ENCODE measurements at places on chromosomes 5 and 9.

GRCh38 chr9:74935008-74935407 lies 17.7 kb downstream of the C9orf40 start:
- no peaks in the 10 kb centered on the region for H3K4me1 ChIP-seq
- DNase-seq, result no peak
- H3K36me3 ChIP-seq, result no peaks in the 10 kb centered on the region
- H3K27me3 ChIP-seq, result peaks cover 9% of the 10 kb centered on the region
- no peak overlapping the region for H3K27ac ChIP-seq

DNA sequence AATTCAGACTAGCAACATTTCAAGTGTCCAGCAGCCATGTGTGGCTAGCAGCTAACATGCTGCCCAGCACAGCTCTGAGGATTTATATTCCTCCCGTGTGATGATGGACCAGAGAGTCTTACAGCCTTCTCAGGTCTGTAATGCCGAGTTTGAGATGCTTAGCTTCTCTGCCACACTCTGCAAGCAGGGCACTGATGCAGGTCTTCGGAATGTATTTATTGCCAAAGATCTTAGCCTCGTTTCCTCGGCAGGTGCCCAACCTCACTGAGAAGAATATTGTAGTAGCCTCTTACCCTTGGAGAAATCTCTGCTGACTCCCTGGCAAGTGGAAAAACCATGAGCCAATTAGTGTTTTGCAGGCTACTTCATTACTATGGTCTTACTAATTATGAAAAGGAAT lies 3.7 kb upstream of the RAI14 start:
- peaks cover 3% of the 10 kb centered on the region for H3K36me3 ChIP-seq
- H3K4me3 ChIP-seq, result no peak overlapping the region
- peaks cover 13% of the 10 kb centered on the region for H3K4me1 ChIP-seq
- DNase-seq, result no peak

- no peaks in the 10 kb centered on the region for H3K36me3 ChIP-seq
- H3K4me1 ChIP-seq, result peaks cover 10% of the 10 kb centered on the region
- no peak for DNase-seq
- H3K4me3 ChIP-seq, result no peak overlapping the region
Measured at GRCh38 chr5:185095-186070, 5.9 kb upstream of the LRRC14B start.

GRCh38 chr5:29001666-29002065 lies 1963.3 kb upstream of the CDH9 start:
- no peaks in the 10 kb centered on the region for H3K4me1 ChIP-seq
- no peak overlapping the region for H3K4me3 ChIP-seq
- no peak for DNase-seq
- no peak overlapping the region for H3K27ac ChIP-seq

DNA sequence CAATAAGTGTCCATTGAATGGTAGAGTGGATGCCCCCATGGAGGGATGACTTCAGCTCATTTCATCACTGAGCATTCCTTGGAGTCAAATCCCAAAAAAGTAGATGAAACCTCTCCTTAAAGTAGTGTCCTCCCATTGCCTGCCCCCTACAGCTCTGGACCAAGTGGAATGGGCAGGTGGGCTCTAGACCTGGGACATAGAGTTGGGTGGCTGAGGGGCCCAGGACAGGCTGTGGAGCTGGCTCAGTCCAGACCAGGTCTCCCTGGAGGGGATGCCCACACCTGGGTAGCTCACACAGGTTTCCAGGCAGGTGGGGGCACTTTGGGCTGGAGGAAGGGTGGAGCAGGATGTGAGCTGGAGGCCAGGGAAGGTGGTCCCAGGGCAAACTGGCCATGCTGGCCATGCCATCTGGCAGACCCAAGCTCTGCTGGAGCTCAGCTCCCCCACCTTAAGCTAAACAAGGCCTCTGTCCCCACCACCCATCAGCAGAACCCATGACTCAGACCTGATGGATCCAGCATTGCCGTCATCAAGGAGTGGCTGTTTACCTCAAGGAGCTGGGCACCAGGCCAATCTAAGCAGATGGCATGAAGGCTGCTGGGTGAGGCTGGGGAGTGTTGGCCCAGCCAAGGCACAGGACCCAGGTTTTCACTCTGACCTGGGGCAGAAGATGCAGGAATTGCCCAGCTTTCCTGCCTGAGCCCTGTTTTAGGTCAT lies 6.2 kb upstream of the SPINK4 start:
- H3K27ac ChIP-seq, result no peak overlapping the region
- H3K27me3 ChIP-seq, result peaks cover 2% of the 10 kb centered on the region
- no peak for DNase-seq
- no peak overlapping the region for H3K4me3 ChIP-seq
- H3K4me1 ChIP-seq, result no peaks in the 10 kb centered on the region

- no peaks in the 10 kb centered on the region for H3K4me1 ChIP-seq
- DNase-seq, result no peak
- H3K4me3 ChIP-seq, result no peak overlapping the region
Measured at GRCh38 chr9:121774715-121775613, 123.5 kb downstream of the DAB2IP start.

GRCh38 chr9:130921300-130921988 lies 17.6 kb downstream of the FIBCD1 start:
- H3K36me3 ChIP-seq, result no peaks in the 10 kb centered on the region
- H3K4me1 ChIP-seq, result no peaks in the 10 kb centered on the region
- H3K27me3 ChIP-seq, result no peaks in the 10 kb centered on the region
- DNase-seq, result no peak
- no peak overlapping the region for H3K4me3 ChIP-seq
- H3K27ac ChIP-seq, result no peak overlapping the region

DNA sequence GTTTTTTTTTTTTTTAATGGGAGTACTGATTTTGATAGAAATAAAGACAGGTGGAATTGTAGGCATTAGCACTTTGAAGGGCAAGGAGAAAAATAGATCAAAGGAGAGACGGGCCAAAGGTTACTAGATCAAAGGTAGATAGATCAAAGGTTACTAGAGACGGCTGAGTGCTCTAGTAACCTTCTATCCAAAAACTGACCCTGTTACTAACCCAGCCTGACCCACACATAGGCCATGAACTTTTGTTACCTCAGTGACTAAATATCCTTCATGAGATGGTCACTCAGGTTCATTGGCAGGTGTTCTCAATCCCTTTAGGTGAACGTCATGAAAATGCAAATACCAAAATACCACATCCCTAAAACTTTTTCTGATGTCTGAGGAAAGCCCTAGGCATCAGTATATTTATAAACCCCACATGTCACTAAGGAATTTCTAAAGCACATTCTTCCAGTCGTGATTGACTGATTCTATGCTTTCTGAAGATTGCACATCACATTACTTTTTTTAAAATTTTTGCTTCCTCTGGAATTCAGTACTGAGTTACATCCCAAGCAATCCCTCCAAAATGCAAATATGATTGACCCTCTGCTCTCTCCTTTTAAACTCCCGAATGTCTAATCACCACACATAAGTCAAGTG lies 772.7 kb downstream of the BRINP1 start:
- no peaks in the 10 kb centered on the region for H3K4me1 ChIP-seq
- H3K36me3 ChIP-seq, result no peaks in the 10 kb centered on the region
- no peaks in the 10 kb centered on the region for H3K27me3 ChIP-seq

DNA sequence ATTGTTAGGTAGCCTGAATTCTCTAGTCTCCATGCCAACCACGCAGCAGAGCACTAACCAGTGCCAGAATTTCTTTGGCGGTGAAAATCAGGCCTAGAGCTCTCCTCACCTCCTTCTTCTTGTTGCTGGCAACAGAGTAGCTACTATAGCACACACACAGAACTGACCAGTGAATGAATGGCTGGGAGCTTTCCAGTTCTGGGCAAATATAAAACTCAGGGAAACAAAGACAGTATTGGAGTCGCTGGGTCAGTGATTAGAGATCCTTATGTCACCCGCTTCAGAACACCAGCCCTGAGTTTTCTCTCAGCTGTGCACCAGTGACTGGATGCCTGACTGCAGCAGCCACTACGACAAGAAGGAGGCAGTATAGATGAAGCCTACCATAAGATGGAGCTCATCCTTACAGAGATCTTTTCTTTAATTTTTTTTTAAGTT lies 26.9 kb upstream of the FEM1C start:
- H3K27me3 ChIP-seq, result peaks cover 3% of the 10 kb centered on the region
- DNase-seq, result no peak
- no peaks in the 10 kb centered on the region for H3K36me3 ChIP-seq
- no peak overlapping the region for H3K27ac ChIP-seq

- no peak for DNase-seq
- H3K36me3 ChIP-seq, result no peaks in the 10 kb centered on the region
- no peak overlapping the region for H3K4me3 ChIP-seq
- no peaks in the 10 kb centered on the region for H3K4me1 ChIP-seq
- peaks cover 42% of the 10 kb centered on the region for H3K27me3 ChIP-seq
Measured at GRCh38 chr5:128534726-128535125, 3.3 kb downstream of the FBN2 start.
